ENCODE measurements at places on chromosomes 2 and 18.
A peak's percentile ranks its signal among the peaks of the same experiment; 100 is the strongest.

DNA sequence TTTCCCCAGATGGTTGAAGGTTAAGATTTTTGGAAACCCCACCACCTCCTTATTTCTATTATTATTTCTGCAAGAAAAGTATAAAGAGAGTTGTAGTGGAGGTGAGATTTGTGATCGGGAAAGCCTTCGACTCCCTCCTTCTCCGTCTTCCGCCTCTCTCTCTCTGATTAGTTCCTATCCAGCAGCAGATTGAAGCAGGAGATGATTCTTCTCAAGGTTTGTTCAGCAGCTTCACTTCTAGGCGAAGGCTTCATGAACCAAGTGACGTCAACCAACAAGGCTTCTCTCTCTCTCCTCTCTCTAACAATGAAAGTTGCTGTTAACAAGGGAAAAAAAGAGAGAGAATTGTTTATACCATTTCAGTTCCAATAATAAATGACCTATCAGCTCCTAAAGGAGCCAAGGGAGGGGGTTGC, at the start of gene BAZ2B:
TSS of gene BAZ2B (minus strand) at position 263 of the 416 bp plus-strand sequence. CDS start 137,829 bp downstream, outside the sequence.
- DNase-seq = peak; percentile 82

GRCh38 chr2:6159606-6160005, 467.4 kb downstream of the SOX11 start:
- no peak for DNase-seq

- no peak for DNase-seq
Observed at GRCh38 chr18:79944126-79944731, 7.2 kb downstream of the SLC66A2 start.

- DNase-seq = no peak
Observed at GRCh38 chr18:80023173-80023572, 11.1 kb upstream of the RBFA start.

GRCh38 chr2:130820279-130820861, 16.3 kb upstream of the ARHGEF4 start:
- DNase-seq = no peak

All from right lung (tissue), 10 donors.